ENCODE measurements at places on chromosomes 12 and 14. TPM values are rescaled to one million over a fixed set of nuclear protein-coding genes. Genes with fewer than 3 reads are reported as not detected.

DNA sequence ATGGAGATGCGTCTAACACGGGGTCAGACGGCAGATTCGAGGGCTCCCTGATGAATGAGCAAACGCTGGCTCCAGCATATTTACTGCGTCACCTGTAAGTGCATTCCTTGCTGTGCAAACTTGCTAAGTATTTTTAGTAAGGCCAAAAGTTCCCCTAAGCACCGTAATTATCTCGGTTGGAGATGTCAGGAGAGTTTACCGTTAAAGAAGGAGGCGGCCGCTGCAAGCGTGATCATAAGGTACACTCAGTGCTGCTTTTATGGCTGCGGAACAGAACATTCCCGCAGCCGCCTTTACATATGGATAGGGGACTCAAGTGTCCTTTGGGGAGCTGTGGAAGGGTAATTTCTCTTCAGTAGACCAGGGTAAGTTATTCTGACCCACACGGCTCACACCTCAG lies 175.6 kb downstream of the GLT1D1 start:
- no peaks in the 10 kb centered on the region for H3K4me1 ChIP-seq
- H3K27me3 ChIP-seq: peaks cover 2% of the 10 kb centered on the region
- no peak overlapping the region for H3K4me3 ChIP-seq
- DNase-seq: no peak

DNA sequence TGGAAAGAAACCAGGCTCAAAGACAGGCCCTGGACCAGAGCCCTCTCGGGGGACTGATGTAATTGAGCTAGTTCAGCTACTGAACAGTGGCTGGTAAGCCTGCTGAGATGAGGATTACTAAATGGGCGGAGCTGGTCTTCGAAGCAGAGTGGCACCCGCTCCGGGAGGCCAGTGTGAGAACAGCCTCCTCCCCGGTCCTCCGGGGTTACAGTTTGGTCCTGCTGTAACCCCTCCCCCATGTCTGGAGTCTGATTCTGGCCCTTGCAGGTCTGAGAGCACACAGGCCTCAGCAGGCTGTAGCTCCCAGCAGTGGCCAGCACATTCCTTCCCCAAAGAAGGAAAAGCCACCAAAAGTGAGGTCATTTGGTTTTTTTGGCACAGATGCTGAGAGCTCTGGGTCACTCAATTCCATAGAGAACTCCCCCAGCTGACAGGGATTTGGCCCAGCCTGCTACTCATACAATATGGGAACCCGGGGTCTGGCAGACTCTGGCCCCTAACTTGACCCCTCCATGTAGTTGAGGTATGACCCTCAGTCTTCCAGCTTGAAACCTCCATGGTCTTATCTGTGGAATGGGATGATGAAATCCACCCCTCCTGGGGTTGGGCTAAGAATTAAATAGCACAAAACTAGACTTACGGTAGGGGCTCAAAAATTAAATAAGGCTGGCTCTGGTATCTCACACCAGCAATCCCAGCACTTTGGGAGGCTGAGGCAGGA lies 39.0 kb downstream of the ACTN1 start:
- H3K36me3 ChIP-seq: peaks cover 4% of the 10 kb centered on the region
- no peak overlapping the region for H3K4me3 ChIP-seq
- no peak overlapping the region for H3K27ac ChIP-seq
- peaks cover 7% of the 10 kb centered on the region for H3K27me3 ChIP-seq
- no peak for DNase-seq

GRCh38 chr14:103725001-103725682 lies 9.5 kb downstream of the ZFYVE21 start:
- H3K36me3 ChIP-seq: peaks cover 14% of the 10 kb centered on the region
- no peak overlapping the region for H3K4me3 ChIP-seq
- no peak for DNase-seq
- peaks cover 2% of the 10 kb centered on the region for H3K27me3 ChIP-seq
- H3K27ac ChIP-seq: no peak overlapping the region

DNA sequence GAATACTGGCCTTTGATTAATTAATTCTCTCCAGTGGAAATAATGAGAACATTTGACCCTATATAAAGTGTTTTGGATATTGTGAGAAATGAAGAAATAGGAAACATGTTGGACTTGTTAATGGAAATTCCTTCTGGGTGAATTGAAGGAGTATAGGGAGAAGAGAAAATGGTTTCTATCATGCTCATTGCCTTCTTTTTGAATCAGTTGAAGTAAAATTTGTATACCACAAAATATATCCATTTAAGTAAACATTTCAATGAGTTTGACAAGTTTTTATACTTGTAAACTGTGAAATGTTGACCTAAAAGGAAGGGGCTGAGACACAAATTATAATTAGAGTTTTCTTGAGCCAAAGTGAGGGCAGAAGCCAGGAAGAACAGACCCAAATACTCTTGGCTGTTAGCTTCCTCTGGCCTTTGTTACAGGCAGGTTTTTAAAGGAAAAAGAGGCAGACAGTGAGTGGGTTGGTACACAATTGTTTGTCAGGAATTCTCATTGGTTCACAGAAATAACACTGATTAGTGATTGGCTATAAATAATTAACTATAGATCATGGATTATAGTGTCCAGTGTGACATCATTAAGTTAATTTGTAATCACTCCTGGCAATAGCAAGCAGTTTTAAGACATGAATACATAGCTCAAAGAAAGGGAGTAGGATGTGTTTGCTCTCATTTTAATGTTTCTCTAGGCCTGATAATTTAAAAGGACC lies 826 bp downstream of the ZNF705A start:
- no peak overlapping the region for H3K27ac ChIP-seq
- no peaks in the 10 kb centered on the region for H3K27me3 ChIP-seq

The AKAP6 gene
- 4.4 TPM for total RNA-seq

DNA sequence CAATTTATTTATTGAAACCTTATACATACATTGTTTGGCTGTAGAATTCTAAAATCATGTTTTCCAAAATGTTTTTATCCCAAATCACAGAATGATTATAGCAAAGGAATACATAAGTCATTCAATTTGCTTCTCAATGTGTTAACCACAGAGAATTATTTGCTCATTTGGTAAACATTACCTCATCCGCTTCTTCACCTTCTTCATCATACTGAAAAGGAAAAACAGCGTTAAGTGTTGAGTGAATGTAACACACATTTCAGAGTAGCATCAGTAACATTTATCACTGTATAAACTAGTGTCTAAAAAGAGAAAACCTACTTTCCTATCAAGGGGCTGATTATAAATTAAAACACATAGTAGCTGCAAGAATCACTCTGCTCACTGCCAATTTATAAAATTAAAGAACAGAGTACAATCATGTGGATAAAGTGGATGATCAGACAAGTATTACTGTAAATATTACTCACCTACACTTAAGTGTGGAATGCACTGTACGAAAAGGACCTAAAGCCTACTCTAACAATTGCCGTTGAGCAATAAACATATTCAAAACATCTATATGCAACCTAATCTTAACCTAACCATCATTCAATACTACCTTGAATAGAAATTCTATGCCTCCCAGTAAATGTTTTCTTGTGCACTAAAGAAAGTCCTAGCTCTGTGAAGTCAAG lies 18.1 kb upstream of the PHLDA1 start:
- H3K4me1 ChIP-seq: no peaks in the 10 kb centered on the region
- H3K27ac ChIP-seq: no peak overlapping the region
- H3K4me3 ChIP-seq: no peak overlapping the region
- H3K36me3 ChIP-seq: peaks cover 3% of the 10 kb centered on the region

The CLEC4A gene
- total RNA-seq: 0.82 TPM

DNA sequence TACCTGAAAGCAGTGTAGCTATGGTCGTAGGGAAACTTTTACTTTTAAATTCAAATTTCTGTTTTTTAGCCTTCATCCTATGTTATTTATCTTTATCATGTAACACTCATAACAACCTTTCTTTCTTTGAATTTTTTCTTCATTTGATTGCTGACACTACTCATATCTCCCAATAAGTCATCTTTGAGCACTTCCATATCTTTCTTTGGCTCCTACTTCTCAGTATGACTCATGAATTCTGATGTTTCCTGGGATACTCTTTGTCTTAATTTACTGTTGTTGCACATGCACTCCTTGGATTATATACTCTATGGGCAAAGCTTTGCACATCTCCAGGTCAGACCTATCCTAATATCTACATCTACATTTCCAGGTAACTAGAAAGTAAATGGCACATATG lies 18.1 kb upstream of the IAPP start:
- H3K27ac ChIP-seq: no peak overlapping the region
- no peaks in the 10 kb centered on the region for H3K4me1 ChIP-seq

The TMPRSS12 gene
- not detected for total RNA-seq

DNA sequence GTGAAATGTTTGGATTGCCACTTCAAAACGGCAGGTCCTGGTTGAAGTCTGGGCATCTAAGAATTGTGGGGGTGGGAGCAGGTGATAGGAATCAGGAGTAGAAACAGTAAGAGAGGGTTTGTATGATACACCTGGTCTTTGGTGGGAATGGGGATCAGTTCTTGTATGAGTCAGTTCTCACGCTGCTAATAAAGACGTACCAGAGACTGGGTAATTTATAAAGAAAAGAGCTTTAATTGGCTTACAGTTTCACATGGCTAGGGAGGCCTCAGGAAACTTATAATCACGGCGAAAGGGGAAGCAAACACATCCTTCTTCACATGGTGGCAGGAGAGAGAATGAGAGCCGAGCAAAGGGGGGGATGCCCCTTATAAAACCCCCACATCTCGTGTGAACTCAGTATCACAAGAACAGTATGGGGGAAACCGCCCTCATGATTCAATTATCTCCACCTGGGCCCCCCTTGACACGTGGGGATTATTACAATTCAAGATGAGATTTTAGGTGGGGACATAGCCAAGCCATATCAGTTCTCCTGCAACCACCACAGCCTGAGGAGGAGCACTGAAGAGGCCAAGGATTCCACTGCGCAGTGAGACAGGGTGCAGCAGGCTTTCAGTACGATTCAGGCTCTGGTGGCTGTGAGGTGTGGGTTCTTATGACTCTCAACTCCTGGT lies 52.1 kb downstream of the DRAM1 start:
- no peaks in the 10 kb centered on the region for H3K4me1 ChIP-seq
- peaks cover 2% of the 10 kb centered on the region for H3K27me3 ChIP-seq
- H3K36me3 ChIP-seq: no peaks in the 10 kb centered on the region
- H3K4me3 ChIP-seq: no peak overlapping the region
- DNase-seq: no peak

GRCh38 chr12:47147739-47148138 lies 68.0 kb upstream of the AMIGO2 start:
- DNase-seq: no peak
- H3K27me3 ChIP-seq: peaks cover 3% of the 10 kb centered on the region

GRCh38 chr12:3945671-3946070 lies 72.5 kb upstream of the PARP11 start:
- peaks cover 16% of the 10 kb centered on the region for H3K36me3 ChIP-seq
- no peaks in the 10 kb centered on the region for H3K27me3 ChIP-seq
- peak overlapping the region; percentile 84 for H3K27ac ChIP-seq
- peaks cover 47% of the 10 kb centered on the region for H3K4me1 ChIP-seq

- peaks cover 33% of the 10 kb centered on the region for H3K4me1 ChIP-seq
- peak overlapping the region; percentile 52 for H3K27ac ChIP-seq
- H3K4me3 ChIP-seq: no peak overlapping the region
- peaks cover 22% of the 10 kb centered on the region for H3K36me3 ChIP-seq
- DNase-seq: no peak
These were observed 148.6 kb downstream of the TSPAN9 start for GRCh38 chr12:3225796-3226180.

- no peak overlapping the region for H3K27ac ChIP-seq
- H3K27me3 ChIP-seq: peaks cover 1% of the 10 kb centered on the region
- no peaks in the 10 kb centered on the region for H3K36me3 ChIP-seq
- H3K4me3 ChIP-seq: no peak overlapping the region
- peak; percentile 67 for DNase-seq
These were observed 417.3 kb downstream of the SNAPC1 start for GRCh38 chr14:62179367-62180018.

The AQP6 gene
- not detected for total RNA-seq

DNA sequence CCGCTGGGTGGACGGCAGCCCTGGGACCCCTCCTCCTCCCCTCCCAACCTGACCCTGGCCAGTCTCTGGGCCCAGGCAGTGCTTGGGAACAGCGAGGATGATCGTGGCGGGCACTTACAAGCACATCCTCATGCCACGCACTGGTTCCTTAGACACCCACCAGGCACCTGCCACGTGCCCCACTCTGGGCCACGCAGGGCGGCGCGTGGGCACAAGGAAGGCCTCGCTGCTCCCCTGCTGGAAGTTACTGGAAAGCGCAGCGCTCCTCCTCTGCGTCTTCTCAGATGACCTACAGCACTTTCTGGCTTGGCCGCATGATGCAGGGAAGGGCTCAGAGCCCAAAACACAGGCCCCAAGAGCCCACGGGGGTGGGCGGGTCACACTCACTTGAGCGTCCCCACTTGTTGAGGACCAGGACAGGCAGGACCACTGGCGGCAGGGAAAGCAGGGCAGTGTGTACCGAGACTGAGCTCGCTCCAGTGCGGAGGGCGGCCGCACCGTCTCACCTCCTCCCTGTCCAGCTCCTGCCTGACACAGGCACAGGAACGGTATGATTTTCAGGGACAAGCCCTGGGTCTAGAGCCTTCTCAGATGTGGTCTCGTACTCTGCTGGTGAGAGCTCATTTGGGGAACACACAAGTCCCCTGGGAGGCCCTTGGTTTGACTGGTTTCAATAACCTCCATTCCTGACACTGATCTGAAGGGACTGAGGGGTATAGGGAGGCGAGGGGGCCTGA lies 128.3 kb upstream of the EVL start:
- H3K4me1 ChIP-seq: peaks cover 5% of the 10 kb centered on the region
- H3K27me3 ChIP-seq: no peaks in the 10 kb centered on the region
- H3K36me3 ChIP-seq: no peaks in the 10 kb centered on the region
- H3K4me3 ChIP-seq: no peak overlapping the region
- DNase-seq: no peak

The INF2 gene
- total RNA-seq: 97.2 TPM

DNA sequence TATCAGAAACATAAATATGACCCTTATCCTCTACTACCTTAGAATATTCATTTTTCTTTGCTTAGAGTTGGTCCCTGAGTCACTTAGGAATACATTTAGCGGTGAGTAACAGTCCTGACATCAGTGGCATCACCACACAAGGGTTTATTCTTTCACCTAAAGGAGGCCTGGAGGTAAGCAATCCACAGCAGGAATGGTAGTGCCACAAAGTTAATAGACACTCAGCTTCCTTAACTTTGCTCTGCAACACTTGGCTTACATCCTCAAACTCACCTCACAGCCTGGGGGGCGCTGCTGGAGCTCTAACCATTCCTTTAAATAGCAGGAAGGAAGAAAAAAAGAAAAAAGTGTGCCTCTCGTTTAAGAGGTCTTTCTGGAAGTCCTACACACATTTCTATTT lies 29.1 kb downstream of the BBOF1 start:
- no peak overlapping the region for H3K4me3 ChIP-seq
- peaks cover 4% of the 10 kb centered on the region for H3K4me1 ChIP-seq
- no peaks in the 10 kb centered on the region for H3K27me3 ChIP-seq
- no peaks in the 10 kb centered on the region for H3K36me3 ChIP-seq
- H3K27ac ChIP-seq: no peak overlapping the region
- peak; percentile 30 for DNase-seq

DNA sequence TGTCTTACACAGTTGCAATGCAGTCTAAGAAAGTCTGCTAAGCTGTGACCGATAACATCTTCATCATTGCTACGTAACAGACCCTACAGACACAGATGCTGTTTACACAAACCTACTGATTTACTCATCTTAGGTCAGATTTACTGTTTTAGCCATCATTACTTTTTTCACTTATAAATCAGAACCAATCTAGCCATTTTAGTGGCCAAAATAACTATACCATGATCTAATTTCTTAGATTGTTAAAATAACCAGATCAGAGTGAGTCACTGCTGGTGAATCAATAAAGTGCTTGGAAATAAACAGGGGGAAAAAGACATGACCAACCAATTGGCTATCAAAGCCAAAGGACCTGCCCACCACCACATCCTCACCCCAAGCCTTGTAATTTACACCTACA lies 57.0 kb upstream of the FOXN3 start:
- peaks cover 3% of the 10 kb centered on the region for H3K36me3 ChIP-seq
- H3K27me3 ChIP-seq: peaks cover 4% of the 10 kb centered on the region
- no peak for DNase-seq
- H3K27ac ChIP-seq: no peak overlapping the region
- no peak overlapping the region for H3K4me3 ChIP-seq

The AICDA gene
- total RNA-seq: 0.10 TPM

The LLPH gene
- 20.9 TPM for total RNA-seq

The NPAS3 gene
- 1.6 TPM for total RNA-seq

The FIGNL2 gene
- total RNA-seq: 42.0 TPM
